ENCODE measurements at places on chromosomes 5 and 9.
A peak's percentile ranks its signal among the peaks of the same experiment; 100 is the strongest.

- DNase-seq, result no peak
Observed at GRCh38 chr5:122392824-122393223, 80.8 kb downstream of the SNCAIP start.

GRCh38 chr9:112605518-112605917 is 112.4 kb downstream of the INIP start:
- DNase-seq, result no peak

DNA sequence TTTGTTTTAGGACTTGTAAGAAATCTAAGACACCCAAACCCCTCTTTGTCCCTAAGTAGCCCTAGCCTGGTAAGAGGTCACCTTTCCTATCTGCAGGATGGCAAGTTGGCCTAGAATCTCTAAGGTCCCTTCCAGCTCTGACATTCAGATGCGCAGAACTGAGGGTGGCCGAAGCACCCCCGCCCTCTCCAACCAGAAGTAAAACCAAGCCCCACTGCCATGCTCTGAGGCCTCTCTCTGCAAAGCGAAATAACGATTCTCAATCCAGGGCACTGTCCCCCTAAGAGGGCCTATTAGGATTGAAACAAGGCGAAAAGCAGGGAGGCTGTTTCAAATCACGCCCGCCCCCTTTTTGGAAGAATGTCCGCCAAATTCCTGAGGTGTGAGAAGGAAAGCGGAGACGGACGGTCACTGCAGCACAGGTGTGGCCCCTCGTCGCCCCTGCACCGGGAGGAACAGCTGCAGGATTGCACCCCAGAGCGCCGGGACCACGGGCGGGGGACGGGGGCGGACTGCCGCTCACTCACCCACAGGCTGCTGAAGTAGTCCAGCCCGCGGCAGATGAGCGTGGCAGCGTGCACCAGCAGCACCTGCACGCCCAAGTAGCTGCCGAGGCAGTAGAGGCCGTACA is 824 bp downstream of the TMEM245 start:
- DNase-seq, result no peak

DNA sequence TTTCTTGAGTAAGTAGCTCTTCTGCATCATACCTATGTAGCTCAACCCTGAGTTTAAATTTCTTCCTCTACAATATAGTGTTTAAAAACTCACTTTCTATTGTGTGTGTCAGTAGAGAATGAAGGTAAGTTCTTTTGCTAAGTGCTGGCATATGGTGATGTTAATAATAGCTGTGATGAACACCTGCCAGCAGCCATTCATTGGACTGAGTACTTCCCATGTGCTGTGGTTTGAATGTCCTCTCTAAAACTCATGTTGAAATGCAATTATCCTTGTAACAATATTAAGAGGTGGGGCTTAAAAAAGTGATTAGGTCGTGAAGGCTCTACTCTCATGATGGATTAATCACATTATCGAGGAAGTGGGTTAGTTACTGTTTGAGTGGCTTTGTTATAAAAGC is 645.2 kb upstream of the RGMB start:
- no peak for DNase-seq

DNA sequence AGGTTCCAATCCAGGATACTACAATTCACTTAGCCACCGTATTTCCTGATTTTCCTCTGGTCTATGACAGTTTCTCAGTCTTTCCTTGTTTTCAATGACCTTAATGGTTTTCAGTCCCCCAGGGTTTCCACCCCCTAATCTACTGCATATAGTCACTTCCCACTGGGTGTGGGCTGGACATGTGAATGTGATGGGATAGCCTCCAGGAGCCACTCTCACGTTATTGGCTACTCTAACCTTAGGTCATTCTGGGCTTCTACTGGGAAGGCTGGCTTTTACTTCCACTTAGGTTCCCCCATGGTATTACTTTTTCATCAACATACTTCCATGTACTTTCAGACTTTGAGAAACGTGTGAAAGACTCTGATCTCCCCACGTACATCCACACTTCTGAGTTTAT is 46.5 kb downstream of the ISOC1 start:
- DNase-seq, result no peak

- DNase-seq, result no peak
Observed at GRCh38 chr5:61357745-61358144, 25.7 kb downstream of the ZSWIM6 start.

GRCh38 chr5:59813761-59814536 is 79.6 kb downstream of the PDE4D start:
- no peak for DNase-seq

DNA sequence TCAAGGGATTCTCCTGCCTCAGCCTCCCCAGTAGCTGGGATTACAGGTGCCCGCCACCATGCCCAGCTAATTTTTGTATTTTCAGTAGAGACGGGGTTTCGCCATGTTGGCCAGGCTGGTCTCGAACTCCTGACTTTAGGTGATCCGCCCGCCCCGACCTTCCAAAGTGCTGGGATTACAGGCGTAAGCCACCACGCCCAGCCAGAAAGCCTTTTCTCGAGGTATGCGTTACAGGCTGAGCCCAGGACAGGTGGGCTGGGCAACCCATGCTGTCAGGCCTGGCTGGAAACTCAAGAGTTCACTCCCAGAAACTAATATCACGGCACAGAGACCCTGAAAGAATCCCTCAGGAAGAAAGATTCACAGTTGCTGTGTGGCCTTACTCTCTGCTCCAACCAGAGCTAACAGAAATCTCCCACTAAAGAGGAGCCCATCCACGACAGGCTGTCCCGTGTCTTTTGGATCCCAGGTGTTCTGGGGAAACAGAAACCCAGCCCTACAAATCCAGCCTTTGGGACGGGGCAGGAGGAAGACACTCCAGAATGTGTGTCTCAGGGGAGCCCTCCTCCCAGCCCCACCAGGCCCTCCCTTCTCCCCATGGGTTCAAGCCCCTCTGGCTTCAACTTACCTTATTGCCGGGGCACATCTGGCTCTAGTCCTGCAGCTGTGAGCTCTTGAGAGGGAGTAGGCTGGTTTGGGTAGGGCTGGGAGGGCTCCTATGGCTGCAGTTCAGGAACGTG is 400 bp downstream of the TIFAB start:
- no peak for DNase-seq

- no peak for DNase-seq
Observed at GRCh38 chr9:131709771-131710431, 30.0 kb downstream of the RAPGEF1 start.

DNA sequence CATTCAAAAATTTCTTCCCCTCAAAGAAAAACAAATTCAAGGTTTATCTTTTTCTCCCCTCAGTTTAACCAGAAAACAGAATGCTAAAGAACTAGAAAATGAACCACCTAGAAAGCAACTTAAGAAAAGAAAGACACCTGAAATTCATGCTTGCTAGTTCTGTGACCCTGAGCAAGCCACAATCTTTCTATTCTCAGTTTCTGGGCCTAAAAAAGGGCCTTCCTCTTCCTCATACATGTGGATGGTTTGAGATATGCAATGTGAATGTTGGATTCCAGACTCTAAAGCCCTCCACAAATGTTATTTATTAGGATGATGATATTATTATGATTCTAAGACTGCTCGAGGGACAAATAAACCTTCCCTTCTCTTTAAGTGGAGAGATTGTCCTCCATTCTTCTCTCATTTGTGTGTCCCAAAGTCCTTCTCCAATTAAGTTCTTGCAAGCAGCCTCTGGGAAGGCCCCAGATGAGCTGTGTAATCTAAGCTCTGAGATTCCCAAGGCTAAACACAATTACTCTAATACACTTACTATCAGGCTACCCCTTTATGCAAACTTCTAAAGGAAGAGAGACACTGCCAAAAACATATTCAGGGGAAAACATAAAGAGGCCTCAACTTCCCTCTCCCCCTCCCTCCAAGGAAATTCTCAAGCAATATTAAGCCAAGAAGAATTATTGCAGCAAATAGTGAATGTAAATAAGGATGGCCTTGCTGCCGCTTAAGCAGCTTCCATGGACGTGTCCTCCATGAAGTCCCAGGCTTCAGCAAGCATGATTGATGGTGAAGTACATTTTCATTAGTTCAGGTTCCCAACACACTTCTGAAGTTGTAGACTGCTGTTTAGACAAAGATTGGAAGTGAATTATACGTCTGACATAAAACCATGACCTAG is 80.2 kb downstream of the PRKACG start:
- DNase-seq, result no peak

- no peak for DNase-seq
Observed at GRCh38 chr5:179225387-179225786, 119.9 kb downstream of the ADAMTS2 start.

GRCh38 chr5:14995229-14995628 is 123.7 kb upstream of the ANKH start:
- DNase-seq, result no peak

- no peak for DNase-seq
Observed at GRCh38 chr5:129670957-129671500, 76.9 kb upstream of the MINAR2 start.

GRCh38 chr9:16090907-16091629 is 538.2 kb downstream of the CCDC171 start:
- no peak for DNase-seq

DNA sequence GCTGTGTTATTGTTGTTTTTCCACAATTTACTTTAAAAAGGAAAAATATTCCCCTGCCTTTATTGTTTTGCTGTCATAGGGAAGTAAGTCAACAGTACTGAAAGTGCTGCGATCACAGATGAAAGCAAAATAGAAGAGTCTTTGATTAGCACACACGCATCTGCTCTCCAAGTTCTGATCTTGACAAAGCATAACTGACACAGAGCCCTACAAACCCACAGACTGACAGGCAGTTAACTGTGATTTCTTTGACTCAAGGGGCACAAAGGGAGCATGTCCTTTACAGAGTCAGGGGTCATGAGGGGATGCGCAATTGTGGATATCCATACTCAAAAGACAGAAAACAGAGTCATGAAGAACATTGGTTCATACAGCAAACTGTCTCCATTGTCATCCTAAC is 123.7 kb downstream of the SNCAIP start:
- no peak for DNase-seq

DNA sequence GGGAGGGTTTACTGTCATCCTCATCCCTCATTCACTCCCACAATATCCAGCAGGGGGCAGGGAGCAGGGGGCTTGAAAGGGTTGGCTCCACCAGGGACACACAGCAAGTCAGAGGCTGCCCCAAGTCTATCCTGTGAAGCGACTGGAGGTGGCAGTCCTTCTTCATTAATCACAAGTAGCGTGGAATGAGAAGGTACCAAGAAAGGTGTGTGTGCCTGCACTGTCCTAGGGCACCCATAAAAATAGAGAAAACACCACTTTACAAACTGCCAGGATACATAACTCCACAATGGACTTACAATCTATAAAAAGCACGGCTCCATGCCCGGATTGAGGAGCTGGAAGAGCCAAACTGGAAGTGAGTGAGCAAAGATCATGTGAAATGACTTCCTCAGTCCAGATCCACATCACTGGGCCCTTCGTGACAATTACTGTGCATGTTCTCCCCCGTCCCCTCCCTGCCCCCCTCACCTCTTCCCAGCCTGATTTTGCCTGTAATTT is 183.9 kb downstream of the SLIT3 start:
- DNase-seq, result peak; percentile 34

DNA sequence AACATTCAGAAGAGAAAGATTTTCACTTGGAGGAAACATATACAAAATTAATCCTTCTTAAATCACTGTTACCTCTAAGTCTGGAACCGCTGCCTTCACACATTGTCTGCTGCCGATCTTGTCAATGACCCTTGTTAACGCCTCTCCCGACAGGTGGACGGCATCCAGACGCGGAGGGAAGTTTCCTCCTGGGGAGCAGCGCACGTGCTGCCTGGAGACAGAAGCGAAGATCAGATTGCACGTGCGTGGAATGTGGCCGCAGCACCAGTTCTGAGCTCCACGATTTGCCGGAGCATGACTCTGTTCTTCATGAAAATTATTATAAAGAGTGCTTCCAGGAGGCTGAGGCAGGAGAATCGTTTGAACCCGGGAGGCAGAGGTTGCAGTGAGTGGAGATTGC is 183.6 kb upstream of the IRX4 start:
- no peak for DNase-seq

DNA sequence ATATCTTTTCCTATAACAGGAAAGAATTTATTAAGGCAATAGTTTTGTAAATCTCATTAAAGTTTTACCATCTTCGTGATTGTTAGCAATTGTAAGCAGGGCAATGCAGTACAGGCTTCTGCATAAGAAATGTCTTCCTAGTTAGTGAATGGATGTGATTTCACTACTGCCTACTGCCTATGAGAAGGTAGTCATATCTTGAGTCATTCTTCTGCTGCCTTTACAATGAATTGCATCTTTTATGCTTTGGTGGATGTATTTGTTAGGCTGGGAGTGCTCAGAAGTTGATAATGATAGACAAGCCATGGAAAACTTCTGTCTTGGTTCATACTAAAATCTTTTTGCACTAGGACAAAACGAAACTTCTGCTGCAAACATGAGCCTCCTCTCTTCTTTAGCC is 128.0 kb downstream of the ADAMTSL1 start:
- DNase-seq, result no peak

- peak; percentile 37 for DNase-seq
Observed at GRCh38 chr5:77852514-77853352, 76.6 kb upstream of the TBCA start.

DNA sequence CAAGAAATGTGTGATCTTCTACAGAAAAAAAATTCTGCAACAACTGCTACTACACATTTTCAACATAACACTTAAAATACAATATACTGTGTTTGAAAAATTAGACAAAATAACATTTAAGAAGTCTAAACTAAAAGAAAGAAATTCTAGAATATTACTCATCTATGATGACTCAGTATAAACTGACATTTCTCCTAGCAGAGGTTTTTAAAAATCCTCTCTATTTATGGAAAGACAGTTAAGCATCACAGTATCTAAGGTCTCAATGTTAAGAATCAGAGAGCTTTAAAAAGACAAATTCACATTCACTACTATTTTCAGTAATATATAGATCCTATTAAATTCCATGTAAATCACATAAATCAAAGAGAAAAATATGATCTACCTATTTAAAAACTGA is 61.3 kb downstream of the NR2F1-AS1 start:
- no peak for DNase-seq

DNA sequence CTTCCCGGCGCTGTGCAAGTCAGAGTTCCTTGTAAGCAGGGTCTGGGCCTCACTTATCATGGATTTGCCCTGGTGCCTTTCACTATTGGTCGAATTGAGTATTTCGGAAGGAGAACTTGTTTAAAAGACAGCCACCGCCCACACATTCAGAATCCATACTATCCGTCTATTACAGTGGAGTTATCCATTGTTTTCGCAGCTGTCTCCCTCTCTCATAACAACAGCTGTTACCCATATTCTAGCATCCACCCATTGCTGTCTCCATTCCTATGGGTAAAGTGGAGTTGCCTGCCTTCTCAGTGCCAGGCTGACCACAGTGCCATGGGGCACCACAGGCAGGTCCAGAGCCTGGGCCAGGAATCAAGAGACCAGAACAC is 20.2 kb downstream of the FAXDC2 start:
- no peak for DNase-seq

DNA sequence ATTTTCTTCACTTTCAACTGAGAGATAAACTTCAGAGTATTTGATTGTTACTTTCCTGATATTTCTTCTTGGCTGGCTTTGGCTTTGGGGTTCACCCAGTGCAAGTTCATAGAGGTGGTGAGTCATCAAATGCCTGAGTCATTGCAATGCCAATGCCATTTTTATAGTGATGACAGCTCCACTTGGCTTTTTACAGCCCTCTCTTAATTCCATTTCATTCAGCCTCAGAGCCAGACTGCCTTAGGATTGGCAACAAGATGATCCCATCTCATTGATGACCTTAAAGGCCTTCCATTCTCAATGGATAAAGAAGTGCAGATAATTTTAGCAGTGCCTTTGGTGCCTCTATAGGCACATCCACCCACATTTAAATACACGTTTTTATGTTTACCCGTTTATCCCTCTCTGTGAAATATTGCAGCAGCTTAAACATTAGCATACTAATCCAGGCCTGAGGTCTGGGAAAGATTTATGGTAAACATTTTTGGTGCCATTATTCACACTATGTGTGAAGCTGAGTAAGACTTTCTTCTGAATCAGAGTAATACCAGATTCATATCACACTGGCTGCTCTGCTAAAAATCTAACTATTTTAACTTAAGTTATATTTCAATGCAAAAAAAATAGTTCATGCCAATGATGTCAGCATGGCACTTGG is 88.9 kb upstream of the TYRP1 start:
- DNase-seq, result no peak

All from uterus (tissue), 4 donors.